ENCODE measurements at places on chromosomes 4 and X. TPM values are rescaled to one million over a fixed set of nuclear protein-coding genes. Genes with fewer than 3 reads are reported as not detected.

ITGB1BP2 gene
- 1.8 TPM for polyA plus RNA-seq

FMR1NB gene
- polyA plus RNA-seq = not detected

SOX3 gene
- not detected for polyA plus RNA-seq

OPN1LW gene
- not detected for polyA plus RNA-seq

DDX53 gene
- polyA plus RNA-seq = not detected

LRP2BP gene
- polyA plus RNA-seq = 0.18 TPM

Measured in endothelial cell of umbilical vein (primary cell).